T-cell (primary cell): ENCODE measurements at places on chromosomes 3 and 15.

GRCh38 chr3:71951361-71951760 lies 166.4 kb upstream of the PROK2 start:
- no peak for DNase-seq

- DNase-seq, result no peak
These were observed 781 bp upstream of the NAALADL2 start for GRCh38 chr3:174858353-174858752.

- no peak for DNase-seq
These were observed 12.8 kb downstream of the SYNM start for GRCh38 chr15:99117563-99118257.

- no peak for DNase-seq
These were observed 85.1 kb upstream of the C2CD4B start for GRCh38 chr15:62250186-62250585.

DNA sequence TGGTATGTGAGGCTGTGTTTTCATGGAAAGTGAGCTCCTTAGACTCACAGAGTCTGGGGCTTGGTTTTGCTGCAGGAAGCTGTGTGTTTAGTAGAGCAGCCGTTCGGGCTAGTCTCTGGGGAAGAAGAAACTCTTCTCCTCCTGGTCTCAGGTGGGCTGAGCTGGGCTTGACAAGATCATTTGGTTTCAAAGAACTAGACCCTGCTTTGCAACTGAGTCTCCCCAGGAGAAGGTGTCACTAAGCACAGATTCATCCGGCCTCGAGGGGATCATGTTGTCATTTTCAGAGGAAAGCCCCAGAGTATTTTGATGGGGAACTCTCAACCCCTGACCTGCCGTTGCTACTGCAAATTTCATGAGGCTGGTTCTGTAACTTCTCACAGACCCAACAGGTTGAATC lies 188.5 kb downstream of the FAM43A start:
- no peak for DNase-seq
